ENCODE measurements at places on chromosomes 6 and 20. TPM values are rescaled to one million over a fixed set of nuclear protein-coding genes. Genes with fewer than 3 reads are reported as not detected.

DNA sequence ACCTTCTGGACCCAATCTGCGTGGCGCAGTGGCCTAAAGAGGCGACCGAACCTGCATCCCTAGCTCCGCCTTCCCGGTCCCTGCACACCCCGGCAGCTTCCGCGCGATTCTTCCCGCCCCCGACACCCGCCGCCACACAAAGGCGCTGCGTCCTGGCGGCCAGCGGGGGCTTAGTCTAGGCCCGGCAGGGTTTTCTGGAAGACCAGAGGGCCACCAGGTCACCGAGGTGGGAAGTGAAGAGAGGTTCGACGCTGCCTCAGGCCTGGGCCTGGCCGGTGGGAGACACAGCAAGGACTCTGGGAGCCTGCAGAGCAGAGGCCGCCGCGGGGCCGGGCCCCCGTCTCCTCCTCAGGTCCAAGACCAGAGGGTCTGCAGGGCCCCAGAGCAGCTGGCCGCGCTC lies 154.9 kb downstream of the OR2B2 start:
- H3K27me3 ChIP-seq, result peaks cover 16% of the 10 kb centered on the region
- no peak overlapping the region for H3K27ac ChIP-seq
- H3K4me1 ChIP-seq, result peaks cover 4% of the 10 kb centered on the region
- H3K36me3 ChIP-seq, result no peaks in the 10 kb centered on the region

GRCh38 chr6:163123098-163123497 lies 291.4 kb upstream of the QKI start:
- no peak for DNase-seq
- H3K4me3 ChIP-seq, result no peak overlapping the region
- peaks cover 5% of the 10 kb centered on the region for H3K36me3 ChIP-seq
- H3K4me1 ChIP-seq, result no peaks in the 10 kb centered on the region

DNA sequence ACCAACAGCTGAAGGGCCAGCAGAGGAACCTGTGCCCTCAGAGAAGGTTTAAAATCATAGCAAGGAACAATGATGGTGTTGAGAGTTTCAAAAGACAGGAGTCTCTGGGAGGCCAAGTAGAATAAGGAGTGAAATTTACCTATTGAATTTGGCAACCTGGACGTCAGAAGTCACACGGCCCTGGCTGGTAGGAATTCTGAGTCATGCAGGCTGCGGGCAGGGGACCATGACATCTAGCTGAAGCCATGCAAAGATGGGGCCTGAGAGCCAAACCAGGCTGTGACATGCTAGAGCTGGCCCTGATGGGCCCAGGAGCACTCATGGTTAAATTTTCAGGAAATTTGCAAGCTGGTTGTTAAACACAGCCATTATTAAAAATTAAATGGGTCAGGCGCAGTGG lies 64.0 kb upstream of the SNX9 start:
- no peak overlapping the region for H3K27ac ChIP-seq
- no peaks in the 10 kb centered on the region for H3K36me3 ChIP-seq
- no peak for DNase-seq
- no peak overlapping the region for H3K4me3 ChIP-seq
- H3K27me3 ChIP-seq, result no peaks in the 10 kb centered on the region
- H3K4me1 ChIP-seq, result peaks cover 13% of the 10 kb centered on the region

- H3K27ac ChIP-seq, result no peak overlapping the region
- peaks cover 8% of the 10 kb centered on the region for H3K4me1 ChIP-seq
- no peak for DNase-seq
- H3K4me3 ChIP-seq, result no peak overlapping the region
- peaks cover 15% of the 10 kb centered on the region for H3K27me3 ChIP-seq
Observed at GRCh38 chr20:54176610-54177009, 2.8 kb upstream of the CYP24A1 start.

The SULF2 gene
- 97.8 TPM for total RNA-seq

The ME1 gene
- total RNA-seq, result 3.5 TPM

The RNF8 gene
- 21.0 TPM for total RNA-seq

The BMP5 gene
- total RNA-seq, result 1.1 TPM

The ENPP5 gene
- total RNA-seq, result 1.2 TPM

The COL9A3 gene
- total RNA-seq, result 78.7 TPM
